ENCODE measurements at places on chromosomes 5 and 9.

- DNase-seq = no peak
Measured at GRCh38 chr9:94945197-94946144, 219.0 kb downstream of the AOPEP start.

DNA sequence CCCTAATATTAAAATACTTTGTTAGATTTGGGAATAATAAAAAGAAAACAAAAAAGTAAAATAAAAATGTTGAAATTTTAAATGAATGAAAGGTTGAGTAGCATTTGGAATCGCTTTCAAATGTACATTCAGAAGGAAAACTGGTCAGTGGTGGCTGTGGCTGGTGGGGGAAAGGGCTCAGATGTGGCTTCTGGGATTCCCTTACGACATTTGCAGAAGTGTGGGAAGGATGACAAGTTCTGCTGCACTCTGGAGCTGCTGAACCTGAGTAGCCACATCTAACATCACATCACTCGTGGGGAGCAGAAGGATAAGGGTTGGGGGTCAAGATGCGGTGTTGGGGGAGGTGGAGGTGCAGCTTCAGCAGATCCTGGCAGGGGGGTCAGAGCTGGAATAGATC is 25.6 kb upstream of the CAST start:
- no peak for DNase-seq

DNA sequence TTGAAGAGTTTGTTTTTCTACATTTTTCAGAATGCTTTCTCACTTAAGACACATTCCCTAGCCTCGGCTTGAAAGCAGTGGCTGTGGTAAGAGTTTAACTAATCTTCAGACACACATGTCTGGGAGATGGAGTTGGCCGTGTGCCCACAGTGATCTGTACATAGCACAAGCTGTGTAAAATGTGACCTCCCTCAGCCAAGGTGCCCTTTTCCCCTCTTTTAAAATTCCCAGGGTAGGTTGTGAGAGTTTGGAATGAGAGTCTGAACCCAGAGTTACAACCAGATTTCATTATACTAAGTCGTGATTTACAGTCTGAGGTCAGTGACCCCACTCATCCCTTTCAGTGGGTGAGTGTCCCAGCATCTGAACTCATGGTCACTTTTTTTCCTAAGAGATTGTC is 230.4 kb downstream of the DOCK8 start:
- DNase-seq = no peak

DNA sequence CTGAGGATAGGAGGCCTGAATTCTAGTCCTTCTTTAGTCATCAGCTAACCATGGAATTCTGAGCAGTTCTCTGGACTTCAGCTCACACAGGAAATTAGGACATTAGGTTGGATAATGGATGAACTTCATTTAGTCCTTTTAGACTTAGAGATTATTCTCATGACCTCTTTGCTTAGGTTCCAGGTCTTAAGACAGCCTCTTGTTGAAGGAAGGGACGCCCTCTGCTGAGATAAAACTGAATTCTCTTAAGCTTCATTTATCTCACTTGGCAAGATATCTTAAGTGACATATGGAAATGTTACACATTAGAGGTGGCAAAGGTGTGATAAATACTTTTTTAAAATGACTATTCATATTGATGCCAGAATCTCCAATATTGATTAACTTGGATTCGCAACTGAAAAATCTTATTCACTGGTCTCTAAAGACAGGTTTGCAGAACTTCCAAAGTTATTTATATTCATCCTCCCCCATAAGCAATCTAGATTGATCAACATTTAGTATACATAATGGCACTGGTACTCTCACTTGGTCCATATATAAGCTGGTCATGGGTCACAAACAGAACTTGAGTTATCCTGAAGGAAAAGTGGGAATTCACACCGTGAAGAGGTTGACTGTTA is 16.9 kb upstream of the ZNF366 start:
- DNase-seq = no peak

DNA sequence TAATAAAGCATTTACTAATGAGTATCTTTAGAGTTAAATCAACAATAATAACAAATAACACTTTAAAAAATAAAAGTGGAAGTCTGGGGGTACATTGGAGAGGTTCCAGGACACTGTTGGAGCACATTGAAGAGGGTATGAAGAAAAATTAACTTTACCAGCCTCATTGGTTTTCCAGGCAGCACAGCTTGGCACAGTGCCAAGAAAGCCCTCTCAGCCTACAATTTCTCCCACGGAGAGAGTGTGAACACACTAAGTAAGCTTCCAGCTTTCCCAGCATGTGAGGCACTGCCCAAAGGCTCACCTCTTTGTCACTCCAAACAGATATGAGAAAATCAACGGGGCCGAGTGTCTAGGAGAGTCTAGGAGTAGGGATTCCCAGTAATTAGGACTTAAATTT is 1912.8 kb upstream of the NUDT12 start:
- DNase-seq = no peak

DNA sequence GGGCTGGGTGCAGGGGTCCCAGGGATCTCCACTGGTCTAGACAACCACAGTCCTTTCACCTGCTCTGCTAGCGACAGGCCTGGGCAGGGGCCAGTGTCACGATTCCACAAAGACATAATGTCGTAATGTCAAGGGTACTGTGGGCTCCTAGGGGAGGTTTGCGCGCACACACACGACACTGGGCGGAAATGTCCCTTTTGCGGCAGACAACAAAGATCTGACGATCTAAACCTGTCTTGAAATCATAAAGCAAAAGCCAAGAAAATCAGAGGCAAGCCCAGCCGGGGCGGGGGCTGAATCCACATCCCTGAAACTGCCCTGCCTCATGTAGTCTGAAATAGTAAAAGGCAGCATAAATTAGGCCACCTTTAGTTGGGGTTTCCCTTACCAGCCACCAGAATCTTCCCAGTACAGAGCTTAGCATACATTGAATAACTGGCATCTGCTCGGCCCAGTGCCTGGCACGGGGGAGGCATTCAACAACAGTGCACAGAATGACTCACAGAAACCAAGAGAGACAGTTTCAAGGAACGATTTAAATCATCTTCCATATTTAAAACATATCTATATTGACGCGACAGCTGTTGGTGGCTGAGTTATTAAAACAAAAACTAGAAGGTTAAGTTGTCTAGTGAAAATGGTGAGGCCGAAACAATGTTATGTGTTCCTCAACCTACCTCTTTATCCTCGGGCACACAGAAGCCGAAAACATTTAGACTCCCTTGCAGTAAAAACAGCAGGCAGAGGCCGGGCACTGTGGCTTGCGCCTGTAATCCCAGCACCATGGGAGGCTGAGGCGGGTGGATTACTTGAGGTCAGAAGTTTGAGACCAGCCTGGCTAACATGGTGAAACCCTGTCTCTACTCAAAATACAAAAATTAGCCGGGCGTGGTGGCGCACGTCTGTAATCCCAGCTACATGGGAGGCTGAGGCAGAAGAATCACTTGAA is 151.0 kb downstream of the MYO10 start:
- DNase-seq = peak; percentile 47

DNA sequence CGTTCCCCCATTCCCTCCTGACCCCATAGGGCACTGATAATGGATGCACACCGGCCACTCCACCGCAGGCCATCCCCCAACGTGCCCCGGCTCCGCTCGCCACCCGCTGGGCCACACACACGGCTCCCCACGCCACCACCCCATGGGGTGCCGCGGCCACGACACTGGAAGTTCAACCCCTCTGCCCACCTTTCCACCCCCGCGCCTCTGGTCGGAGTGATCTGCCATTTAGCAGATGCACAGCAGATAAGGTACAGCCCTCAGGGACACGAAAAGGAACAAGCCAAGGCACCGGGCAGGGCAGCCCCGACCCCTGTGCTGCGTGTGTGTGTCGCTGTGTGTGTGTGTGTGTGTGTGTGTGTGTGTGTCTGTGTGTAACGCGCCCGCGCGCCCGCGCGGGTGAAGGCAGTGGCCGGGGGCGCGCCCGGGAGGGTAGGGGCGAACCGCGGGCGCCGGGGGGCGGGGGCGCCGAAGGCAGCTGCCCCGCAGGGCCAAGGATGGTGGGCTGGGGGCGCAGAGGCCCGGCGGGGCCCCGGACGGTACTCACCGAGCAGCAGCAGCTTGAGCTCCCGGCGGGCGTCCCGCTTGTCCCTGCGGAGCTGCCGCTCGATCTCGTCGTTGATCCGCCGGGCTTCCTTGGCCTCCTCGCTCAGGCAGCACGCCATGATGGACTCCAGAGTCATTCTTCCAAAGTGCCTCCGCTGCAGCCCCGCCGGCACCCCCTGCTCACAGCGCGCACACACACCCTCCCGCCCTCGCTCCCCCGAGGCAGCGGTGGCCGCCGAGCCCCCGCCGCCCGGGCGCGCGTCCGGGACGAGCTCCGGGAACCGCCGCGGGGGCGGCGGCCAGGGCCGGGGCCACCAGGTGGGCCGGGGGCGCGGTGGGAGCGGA is 813 bp downstream of the GNAQ start:
- DNase-seq = peak; percentile 28

- no peak for DNase-seq
Measured at GRCh38 chr5:56530626-56531138, 284.7 kb upstream of the MAP3K1 start.

GRCh38 chr5:139458580-139459407 is 3.7 kb downstream of the ECSCR start:
- DNase-seq = peak; percentile 77

DNA sequence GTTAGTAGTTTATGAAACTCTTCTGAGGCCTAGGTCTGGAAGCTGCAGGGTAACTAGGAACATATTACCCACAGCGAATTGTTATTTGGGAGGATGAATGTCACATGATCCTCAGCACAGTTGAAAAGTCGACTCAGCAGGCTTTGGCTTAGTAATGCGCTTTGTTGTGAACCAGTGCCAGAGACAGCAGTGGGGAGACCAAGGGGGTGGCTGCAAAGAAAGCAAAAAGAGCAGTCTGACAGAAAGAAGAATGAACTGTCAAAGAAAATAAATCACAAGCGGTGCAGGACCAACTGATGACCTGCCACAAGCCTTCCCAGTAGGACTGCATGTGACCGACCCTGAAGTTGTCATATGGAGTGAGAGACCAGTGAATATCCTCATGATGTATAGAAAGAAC is 170.0 kb downstream of the CCDC171 start:
- no peak for DNase-seq

- no peak for DNase-seq
Measured at GRCh38 chr5:40906351-40906751, 2.9 kb upstream of the C7 start.

GRCh38 chr9:6219040-6219439 is 3.4 kb downstream of the IL33 start:
- DNase-seq = no peak

GRCh38 chr9:82234160-82234943 is 245.8 kb downstream of the SPATA31D1 start:
- DNase-seq = no peak

DNA sequence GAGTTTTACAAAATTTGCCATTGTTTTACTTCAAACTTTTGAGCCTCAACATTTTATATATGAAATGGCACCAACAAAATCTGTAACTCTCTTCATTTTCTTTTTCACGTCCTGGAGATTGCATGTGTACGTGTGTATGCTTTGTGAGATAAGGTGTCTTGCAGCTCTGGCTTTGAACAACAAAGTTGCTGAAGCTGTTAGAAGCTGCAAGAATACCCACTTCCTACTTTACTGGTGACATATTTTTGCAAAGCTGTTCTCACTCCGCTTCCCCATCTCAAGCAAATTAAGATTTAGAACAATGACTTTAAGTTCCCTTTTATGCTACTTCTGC is 41.8 kb downstream of the FYB1 start:
- no peak for DNase-seq

- DNase-seq = no peak
Measured at GRCh38 chr5:59401637-59402036, 491.9 kb downstream of the PDE4D start.

- DNase-seq = no peak
Measured at GRCh38 chr5:58872670-58873273, 289.9 kb downstream of the RAB3C start.

DNA sequence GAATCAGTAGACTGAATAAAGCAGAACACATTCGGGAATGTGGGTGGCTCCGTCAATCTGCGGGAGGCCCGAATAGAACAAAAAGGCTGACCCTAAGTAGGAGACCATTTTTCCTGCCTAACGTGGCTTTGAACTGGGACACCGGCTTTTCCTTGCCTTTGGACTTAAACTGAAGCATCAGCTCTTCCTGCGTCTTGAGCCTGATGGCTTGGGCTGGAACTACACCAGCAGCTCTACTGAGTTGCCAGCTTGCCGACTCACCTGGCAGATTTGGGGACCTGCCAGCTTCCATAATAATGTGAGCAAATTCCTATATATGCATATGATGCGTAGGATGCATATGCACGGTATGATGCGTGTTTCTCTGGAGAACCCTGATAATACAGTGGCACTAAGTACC is 111.3 kb downstream of the DAPK1 start:
- DNase-seq = no peak

DNA sequence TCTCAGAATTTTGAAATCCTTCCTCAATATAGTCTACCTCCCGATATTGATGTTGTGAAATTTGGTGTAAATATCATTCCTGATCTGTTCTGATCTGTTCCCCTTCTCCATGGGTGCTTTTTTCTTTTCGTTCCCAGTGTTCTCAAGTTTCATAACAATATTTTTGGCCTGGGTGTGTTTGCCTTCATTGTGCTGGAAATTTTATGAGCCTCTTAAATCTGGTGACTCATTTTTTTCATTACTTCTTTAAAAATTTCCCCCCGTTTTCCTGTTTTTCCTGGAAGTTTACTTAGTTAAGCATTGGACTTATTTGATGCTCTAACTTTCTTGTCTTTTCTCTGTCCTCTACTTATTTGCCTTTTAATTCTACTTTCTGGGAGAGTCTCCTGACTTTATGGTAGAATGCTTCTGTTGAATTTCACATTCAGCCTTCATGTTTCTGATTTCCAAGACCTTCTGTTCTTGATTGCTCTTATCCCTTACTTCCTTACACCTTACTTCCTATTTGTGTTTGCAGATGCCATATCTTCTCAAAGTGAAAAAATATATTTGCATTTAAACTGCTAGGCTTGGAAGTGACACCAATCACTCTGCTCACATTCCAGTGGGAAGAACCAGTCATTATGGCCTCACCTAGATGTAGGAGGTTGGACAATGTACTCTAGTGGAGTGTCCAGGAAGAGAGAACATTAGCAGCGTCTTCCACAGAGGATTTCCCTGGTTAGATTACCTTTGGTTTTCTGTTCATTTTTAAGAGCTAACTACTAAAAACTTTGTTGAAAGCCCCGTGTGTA is 441.9 kb downstream of the ARHGEF28 start:
- DNase-seq = no peak

GRCh38 chr5:1167361-1167727 is 34.1 kb upstream of the SLC6A19 start:
- no peak for DNase-seq

- DNase-seq = no peak
Measured at GRCh38 chr9:96202971-96203780, 98.8 kb downstream of the HSD17B3 start.

GRCh38 chr9:136732444-136733178 is 10.1 kb downstream of the LCN10 start:
- no peak for DNase-seq

- no peak for DNase-seq
Measured at GRCh38 chr9:107226421-107226820, 56.7 kb upstream of the RAD23B start.

DNA sequence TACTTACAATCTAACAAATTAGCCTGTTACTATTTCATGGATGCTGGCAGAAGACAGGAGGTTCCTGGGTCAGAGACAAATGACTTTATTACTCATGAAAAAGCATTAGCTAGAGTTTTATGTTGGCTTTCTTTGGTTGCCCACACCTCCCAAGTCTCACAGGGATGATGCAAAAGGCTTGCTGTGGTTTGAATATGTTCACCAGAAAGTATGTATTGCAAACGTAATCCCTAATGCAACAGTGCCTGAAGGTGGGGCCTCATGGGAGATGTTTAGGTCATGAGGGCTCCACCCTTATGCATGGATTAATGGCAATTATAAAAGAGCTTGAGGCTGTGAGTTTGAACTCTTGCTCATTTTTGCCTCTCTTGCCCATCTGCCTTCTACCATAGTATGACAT is 28.5 kb downstream of the DPYSL3 start:
- DNase-seq = no peak

All from activated CD4-positive, alpha-beta T cell treated with anti-CD3 and anti-CD28 coated beads, Interleukin-2, amount 50 U/mL, for 24 hours (primary cell).